Esophagus muscularis mucosa (tissue), 4 donors: ENCODE measurements at places on chromosomes 7 and 10.
A peak's percentile ranks its signal among the peaks of the same experiment; 100 is the strongest.

DNA sequence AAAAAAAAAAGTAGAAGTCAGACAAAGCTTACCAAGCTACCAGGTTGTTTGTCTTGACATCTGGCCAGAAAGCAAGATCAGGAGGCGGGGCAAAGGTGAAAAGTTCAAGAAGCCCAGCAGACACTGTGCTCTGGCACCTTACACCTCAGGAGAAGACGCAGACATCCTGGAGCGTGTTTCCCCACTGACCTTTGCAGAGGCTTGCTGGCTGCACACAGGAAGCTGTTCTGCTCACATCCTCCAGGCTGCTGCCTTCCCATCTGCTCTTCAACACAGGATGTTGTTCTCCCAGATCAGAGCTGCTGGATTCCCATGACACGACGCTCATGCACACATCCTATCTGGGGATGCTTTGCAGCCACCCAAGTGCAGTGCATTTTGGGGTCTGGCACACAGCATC lies 174.4 kb upstream of the KIAA1217 start:
- no peak for DNase-seq

DNA sequence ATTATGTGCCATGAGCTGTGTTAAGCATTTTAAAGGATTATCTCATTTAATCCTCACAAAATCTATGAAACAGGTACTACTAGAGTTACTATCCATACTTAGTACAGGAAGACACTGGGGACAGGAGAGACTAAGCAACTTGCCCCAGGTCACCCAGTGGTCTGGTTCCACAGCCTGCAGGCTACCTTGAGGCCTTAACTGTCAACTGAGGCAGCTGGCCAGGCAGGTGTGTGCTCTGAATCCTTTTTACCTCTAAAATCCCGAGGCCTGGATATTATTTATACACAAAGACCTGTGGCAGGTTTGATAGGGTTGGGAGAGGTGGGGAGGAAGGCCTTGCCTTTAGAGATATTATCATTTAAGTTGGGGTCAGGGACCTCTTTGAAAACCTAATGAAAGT lies 3.1 kb downstream of the ZNF777 start:
- DNase-seq = peak; percentile 70

DNA sequence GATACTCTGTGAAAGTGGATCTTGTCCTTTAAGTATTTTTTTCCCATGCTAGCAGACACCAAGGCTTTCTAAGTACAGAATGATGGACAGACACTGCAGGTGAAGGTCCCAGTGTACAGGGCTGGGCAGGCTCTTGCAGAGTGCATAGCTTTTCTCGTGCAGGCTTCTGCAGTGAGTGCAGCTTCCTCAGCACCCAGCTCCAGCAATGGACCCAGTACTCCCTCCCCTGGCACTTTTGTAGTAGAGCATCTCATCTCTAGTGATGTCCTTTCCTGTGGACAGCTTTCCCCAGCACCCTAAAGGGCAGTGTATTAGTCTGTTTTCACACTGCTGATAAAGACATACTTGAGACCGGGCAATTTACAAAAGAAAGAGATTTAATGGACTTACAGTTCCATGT lies 104.3 kb downstream of the CUL2 start:
- no peak for DNase-seq

- DNase-seq = no peak
Measured at GRCh38 chr7:20201380-20201779, 15.8 kb downstream of the MACC1 start.

DNA sequence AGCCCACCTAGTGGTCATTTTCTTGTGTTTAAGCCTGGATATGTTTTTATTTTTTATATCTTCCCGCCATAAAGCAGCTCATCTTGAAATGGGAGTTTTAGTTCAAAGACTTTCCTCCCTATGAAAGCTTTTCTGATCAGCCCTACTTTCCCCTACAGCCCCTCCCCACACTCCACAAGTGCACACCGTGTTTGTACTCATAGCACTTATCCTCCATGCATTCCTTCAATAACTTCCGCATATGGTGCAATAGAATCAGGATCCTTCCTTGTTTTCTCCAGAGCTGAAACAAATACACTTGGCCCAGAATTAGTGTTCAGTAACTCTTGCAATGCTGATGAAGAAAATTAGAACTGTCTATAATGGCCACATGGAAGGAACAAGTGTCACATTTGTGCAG lies 235.9 kb downstream of the KCNMA1 start:
- no peak for DNase-seq

DNA sequence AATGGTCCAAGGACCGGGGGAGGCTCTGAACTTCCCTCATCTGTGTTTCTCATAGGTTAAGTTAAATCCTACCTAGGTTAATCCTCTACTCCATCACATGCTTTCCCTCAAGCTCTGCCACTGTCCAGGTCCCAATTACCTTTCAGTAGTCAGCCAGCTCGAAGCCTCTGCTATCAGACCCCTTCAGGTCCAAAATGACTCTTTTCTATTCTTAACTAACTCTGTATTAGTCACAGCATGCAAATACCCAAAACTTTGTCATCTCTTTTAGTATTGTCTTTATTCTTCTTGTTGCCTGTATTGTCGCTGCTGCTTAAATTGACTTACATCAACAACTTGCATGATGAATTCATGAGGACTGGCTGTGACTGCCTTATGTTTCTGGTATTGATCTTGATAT lies 15.3 kb downstream of the PPP1R17 start:
- no peak for DNase-seq

- no peak for DNase-seq
Measured at GRCh38 chr7:151699928-151700319, 177.0 kb downstream of the PRKAG2 start.

GRCh38 chr7:101085162-101085964 lies at the start of gene TRIM56:
Gene TRIM56 (plus strand): TSS chr7:101085481. CDS start chr7:101087313, 1,832 bp downstream.
- peak; percentile 97 for DNase-seq

DNA sequence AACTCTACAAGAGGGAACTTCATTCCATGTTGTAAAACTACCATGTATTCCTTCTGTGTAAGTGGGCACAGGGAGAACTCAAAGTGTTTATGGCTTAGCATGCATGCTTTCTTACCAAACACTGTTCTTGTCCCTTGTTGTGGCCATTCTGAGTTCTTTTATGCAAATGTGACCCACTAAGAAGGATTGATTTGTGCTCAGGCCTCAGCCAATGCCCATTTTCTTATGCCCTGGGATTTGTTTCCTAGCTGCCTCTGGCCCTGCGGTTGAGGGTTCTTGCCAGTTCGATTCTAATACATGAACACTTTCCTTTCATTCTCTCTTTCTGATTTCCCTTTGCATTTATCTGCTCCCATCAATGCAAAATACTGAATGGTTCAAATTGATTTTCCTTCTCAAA lies 316.7 kb downstream of the NRG3 start:
- no peak for DNase-seq

GRCh38 chr10:124428207-124428777 lies 9.6 kb upstream of the OAT start:
- DNase-seq = no peak

GRCh38 chr7:44309271-44310091 lies 15.9 kb downstream of the CAMK2B start:
- DNase-seq = peak; percentile 91

- no peak for DNase-seq
Measured at GRCh38 chr7:131381069-131381838, 53.6 kb downstream of the MKLN1 start.

DNA sequence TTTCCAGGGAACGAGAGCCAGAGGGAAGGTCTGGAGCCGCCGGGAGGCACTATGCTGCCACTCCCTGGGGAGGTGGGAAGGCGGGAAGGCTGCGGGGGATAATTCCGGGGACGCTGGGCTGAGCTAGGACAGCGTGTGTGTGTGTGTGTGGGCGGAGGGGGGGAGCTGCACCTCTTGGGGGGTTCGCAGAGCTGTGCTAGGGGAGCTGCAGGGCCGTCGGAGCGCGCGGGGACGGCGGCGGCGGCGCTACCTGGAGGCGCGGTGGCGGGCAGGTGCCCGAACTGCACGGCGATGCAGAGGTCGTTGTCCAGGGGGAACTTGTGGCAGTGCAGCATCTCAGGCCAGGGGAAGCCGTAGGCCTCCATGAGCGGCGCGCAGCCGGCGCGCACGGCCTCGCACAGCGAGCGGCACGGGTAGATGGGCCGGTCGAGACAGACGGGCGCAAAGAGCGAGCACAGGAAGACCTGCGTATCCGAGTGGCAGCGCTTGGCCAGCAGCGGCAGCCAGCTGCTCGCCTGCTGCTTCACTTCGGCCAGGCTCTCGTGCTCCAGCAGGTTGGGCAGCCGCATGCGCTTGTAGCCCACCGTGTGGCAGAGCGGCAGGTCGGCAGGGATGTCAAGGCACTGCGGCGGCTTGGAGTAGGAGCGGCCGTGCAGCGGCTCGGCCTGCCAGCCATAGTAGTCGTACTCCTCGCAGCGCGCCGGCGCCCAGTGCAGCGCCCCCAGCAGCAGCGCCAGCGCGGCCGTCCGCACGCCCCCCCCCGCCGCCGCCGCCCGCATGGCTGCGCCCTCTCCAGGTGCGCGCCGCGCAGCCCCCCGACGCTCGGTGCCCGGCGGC lies 526 bp downstream of the SFRP5 start:
- DNase-seq = no peak

DNA sequence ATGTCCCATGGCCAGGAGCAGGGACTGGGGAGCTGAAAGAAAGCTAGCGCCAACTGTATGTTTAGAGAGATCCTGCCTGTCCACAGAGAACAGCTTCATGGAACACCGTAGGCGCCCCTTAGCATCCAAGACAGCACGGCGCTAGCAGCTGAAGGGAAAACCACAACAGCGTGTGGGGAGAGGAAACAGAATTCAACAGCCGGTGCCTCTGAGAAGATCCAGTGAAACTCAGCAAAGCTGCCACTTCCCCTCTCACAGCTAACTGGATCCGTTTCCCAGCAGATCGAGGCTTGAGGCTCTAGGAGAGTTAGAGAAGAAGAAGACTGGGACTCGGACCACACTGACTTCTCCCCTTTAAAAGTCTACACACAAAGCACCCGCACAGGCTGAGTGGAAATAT lies 145.0 kb downstream of the MAD1L1 start:
- no peak for DNase-seq

DNA sequence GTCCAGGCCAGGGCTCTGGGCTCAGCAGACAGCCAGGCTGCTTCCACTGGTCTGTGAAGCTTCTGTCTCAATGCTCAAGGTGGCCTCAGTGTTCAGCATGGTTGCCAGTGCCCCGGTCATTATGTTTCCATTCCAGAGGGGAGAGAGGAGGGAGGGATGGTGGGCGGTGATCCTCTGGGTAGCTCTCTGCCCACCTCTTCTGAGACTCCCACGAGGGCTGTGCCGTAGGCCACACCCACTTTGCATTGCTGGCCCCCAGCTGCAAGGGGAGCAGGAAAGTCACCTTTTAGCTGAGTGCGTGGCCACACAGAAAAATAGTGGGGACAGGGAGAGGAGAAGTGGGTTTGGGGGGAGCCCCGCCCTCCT lies 42.5 kb downstream of the FOXK1 start:
- DNase-seq = no peak

DNA sequence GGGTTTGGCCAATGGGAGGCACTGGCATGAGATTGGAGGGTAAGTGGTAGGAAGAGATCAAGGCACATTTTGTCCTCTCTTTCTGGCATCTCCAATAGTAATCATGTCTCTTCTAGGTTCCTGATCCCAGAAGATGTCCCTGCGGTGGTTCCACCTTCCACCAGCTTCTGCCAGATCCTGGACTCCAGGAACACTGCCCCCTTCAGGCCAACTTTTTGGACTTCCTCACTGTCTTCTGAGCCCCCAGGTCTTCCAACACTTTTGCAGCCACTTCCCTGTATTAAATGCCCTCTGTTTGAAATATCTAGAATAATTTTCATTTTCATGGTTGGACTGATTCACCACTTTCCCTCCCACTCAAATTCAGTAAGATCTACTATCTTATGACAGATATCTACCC lies 60.9 kb downstream of the BAMBI start:
- no peak for DNase-seq

GRCh38 chr7:38382684-38383083 lies 109.2 kb upstream of the TARP start:
- DNase-seq = no peak

GRCh38 chr10:48459270-48460150 lies 145.4 kb downstream of the ARHGAP22 start:
- no peak for DNase-seq

DNA sequence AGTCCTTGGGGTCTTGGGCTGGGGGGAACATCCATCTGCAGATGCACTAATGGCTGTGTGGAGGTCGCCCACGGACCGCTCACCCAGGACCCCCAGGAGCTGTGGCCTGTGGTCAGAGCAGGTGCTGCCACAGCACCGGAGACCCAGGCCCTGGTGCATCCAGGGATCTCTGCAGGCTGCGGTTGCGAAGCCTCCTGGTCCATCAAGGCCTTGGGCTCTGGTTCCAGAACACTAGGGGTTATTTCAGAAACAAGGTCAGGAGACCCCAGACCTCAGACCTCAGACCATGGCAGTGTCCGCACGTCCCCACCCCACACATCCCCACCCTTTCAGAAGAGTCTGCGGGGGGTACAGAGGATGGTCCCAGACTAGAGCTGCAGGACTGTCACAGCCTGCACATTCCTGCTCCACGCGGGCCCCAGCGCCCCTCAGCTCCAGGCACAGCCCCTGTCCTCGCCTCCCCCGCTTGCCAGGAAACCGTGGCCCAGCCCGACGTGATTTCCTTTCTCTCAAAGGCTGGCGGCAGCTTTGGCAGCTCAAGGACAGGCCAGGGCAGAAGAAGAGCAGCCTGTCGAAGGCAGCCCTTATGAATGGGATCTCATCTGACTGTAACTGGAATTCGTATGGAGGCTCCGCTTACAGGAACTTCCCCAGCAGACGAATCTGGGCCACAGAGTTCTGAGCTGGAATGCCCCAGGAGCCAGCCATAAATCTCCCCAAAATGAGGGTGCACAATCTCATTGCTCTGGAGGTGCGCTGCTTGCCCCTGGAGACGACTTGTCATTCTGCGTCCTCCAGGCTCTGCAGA lies 136.2 kb upstream of the RET start:
- peak; percentile 82 for DNase-seq

- DNase-seq = no peak
Measured at GRCh38 chr7:128271471-128271941, 30.4 kb downstream of the LEP start.

GRCh38 chr10:69326692-69327091 lies 48.4 kb downstream of the HK1 start:
- no peak for DNase-seq

- DNase-seq = no peak
Measured at GRCh38 chr10:130756651-130757050, 554.9 kb downstream of the TCERG1L start.

GRCh38 chr10:53646525-53646924 lies 873.9 kb upstream of the MBL2 start:
- no peak for DNase-seq

DNA sequence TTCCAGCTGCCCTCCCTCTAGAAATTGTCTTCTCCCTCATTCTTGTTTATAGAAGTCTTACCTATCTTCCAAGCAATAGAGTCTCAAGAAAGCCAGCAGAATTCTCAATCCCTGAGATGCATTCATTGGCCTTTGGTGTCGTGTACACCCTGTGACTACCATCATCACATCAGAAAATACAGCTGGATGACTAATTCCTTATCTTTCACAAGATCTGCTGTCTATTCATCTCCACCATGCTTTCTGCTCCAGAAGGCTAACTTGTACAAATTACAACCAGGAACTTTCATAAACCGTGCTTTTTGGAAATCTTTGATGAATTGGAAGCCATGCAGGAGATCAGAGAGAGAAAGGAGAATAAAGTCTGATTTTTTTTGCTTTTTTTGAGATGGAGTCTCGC lies 1062.9 kb upstream of the GHITM start:
- no peak for DNase-seq
